ENCODE measurements at places on chromosomes 12 and 14. TPM values are rescaled to one million over a fixed set of nuclear protein-coding genes. Genes with fewer than 3 reads are reported as not detected.

CLIP1 gene
- total RNA-seq = 78.2 TPM

CIDEB gene
- 16.4 TPM for total RNA-seq

ERBB3 gene
- 80.5 TPM for total RNA-seq

TCL1A gene
- not detected for total RNA-seq

GNB3 gene
- total RNA-seq = 1.0 TPM
